Activated CD8-positive, alpha-beta memory T cell treated with anti-CD3 and anti-CD28 coated beads for 1 hour (primary cell): ENCODE measurements at places on chromosomes 1 and 21.

GRCh38 chr1:150841626-150842025 is 33.6 kb upstream of the CTSK start:
- DNase-seq: no peak

GRCh38 chr1:67579623-67580394 is 105.2 kb upstream of the GADD45A start:
- no peak for DNase-seq

- DNase-seq: no peak
Observed at GRCh38 chr1:198623752-198624647, 14.8 kb upstream of the PTPRC start.

DNA sequence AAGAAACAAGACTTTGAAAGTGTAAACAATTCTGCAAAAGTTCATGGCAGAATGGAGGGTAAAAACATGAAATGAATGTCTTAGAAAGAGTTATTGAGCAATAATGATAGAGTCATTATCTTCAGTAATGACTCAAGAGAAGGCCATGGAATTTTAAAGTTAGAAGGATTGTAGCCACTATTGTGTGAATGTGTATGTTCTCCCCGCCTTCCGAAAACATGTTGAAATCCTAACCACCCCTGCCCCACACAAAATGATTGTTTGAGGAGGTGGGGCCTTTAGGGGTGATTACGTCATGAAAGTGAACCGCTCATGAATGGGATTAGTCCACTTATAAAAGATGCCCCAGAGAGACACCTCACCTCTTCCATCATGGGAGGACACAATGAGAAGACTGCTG is 93.8 kb upstream of the CCDC190 start:
- no peak for DNase-seq

DNA sequence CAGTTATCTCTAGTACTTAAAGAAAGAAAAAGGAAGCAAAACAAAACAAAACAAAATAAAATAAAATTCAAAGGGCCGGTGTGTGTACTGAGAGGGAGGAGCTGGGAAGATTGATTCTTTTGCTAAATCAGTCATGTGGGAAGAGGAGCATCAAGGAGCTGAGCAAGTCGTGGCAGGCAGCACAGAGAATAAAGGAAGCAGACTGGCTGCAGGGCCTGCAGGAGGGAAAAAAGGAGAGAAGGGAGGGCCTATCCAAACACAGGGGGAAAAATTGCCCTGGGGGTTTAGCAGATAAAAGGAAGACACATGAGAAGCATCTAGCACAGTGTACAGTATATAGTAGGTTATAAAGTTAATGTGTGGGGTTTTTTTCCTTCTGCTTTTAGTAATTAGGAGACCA is 27.6 kb downstream of the AGO4 start:
- no peak for DNase-seq

DNA sequence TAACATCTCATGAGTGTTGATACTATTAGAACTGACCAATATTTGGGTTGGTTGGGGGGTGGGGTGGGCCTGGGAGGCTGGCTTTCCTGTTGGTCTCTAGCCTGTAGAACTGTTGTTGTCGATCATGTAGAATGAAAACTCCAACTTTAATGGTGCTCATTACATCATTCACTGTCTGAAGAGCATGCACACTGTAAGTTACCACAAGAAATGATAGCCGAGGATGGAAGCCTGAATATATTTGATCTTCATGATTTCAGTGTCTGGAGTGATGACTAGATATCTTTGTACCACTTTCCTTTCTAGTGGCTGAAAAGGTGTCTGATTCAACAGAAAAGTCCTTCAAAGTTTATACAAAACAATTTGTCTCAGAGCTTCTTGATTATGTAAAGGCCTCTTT is 123.6 kb downstream of the XCL2 start:
- DNase-seq: no peak

- DNase-seq: no peak
Observed at GRCh38 chr1:20997602-20998224, 179.0 kb downstream of the EIF4G3 start.

- no peak for DNase-seq
Observed at GRCh38 chr21:46618738-46619379, 14.0 kb upstream of the S100B start.

- DNase-seq: no peak
Observed at GRCh38 chr1:85576266-85576641, 4.3 kb upstream of the CCN1 start.

DNA sequence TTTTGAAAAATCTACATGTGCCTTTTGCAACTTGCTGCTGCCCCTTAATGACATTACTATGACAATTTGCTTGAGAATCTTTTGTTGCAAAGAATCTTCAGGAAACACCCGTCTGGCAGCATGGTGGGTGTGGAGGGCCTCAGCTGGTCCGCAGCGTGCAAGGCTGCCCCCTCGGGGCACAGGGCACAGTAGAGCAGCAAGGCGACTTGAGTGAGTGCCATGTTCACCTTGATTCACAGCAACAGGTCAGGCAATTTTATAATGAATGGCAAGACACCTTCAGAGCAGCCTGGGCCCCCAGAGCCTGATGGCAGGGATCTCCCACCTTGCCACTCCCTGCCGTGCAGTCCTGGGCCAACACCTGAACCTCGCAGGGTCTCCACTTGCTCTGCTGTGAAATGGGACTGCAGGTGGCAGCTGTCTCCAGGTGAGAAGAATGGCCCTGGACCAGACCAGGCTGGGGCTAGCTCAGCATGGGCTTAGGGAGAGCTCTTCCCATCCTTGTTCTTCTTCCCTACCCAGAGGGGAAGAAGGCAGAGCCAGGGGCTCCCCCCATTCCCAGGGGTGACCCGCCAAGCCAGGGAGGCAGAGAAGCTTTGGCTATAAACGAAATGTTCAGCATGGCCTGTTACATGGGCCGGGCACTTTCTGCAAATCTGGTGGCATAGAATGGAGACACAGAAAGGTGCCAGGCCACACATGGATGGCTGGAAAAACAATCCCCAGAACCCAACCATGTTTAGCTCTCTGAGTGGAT is 34.5 kb upstream of the ACTRT2 start:
- DNase-seq: no peak
